ENCODE measurements at places on chromosomes 6 and 20.

DNA sequence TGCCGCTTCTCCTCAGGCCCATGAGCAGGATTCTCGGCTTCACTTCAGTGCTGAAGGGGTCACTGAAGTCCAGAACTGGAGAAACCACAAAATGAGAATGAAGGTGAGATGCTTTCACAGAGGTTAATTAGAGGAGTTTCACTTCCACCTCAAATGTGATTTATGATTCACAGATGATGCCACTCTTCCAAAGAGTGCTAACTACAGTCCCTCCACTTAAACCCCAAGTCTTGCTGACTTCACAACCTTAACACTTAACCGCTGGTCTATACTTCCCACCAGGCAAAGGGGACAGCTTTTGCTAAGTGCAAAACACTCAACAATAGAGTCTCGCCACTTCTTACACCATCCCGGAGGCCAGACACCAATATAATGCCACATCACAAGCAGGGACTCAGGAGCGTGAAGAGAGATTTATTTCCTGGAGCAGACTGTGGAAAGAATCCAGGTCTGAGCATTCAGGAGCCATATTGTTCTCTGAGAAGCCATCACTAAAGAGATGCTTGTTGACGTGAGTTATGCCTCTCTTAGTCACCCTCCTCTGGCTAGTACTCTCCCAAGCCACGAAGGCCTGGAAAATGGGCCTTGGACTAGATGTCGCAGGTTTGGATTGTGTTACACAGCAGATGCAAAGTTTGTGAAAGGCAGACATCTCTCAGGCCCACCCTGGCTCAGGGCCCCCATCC, 24.4 kb downstream of the RRAGD start:
- no peak for DNase-seq

- no peak for DNase-seq
These were observed 15.7 kb upstream of the DNAAF9 start for GRCh38 chr20:3423126-3423525.

GRCh38 chr6:8000188-8000596, 64.0 kb downstream of the BLOC1S5 start:
- no peak for DNase-seq

DNA sequence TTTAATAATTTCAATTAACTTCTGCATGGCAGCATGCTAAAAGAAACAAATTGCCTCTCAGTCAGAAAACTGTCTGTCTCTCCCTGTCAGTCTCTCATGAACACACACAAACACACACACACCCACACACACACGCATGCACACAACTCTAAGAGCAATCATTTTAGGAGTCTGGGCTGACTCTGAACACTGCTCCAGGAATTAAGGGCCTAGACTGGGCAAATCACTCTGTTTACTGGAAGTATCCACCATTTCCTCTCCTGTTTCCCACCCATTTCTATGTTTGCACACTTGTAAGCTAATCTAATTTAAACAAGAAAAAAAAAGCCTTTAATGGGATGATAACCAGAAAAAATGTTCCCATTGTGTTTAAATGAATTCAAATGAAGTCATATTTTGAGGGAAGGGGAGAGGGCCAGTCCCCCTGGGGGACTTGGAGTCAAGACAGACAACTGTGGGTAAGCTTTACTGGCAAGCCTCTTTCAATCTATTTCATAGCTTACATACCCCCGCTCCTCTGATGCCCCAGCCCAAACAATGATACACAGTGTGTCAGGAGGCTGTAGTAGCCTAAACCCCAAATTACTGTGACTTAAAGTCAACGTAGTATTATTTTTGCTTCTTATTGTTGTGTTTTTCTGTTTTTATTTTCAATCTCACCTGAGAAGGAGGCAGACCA, 447.8 kb upstream of the FLRT3 start:
- DNase-seq, result no peak

DNA sequence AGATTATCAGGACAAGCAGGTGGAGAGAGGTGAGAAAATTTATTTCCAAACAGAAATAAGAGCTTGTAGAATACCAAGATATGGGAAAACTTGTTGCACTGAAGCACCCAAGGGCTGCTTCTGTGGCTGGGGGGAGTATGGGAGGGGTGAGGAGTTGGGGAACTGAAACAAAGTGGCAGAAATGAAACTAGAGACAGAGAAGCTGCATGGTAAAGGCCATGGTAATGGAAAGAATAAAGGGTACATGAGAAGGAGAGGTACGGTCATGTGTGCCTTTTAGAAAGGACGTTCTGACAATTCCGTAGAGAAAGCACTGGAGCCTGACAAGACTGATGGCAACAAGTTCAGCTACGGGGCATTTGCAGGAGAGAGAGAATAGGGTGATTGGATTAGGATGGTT, 51.6 kb upstream of the RIN2 start:
- DNase-seq, result no peak

- no peak for DNase-seq
These were observed 57.2 kb downstream of the CEP43 start for GRCh38 chr6:167056370-167056769.

GRCh38 chr6:83872386-83873118, 13.1 kb downstream of the CYB5R4 start:
- no peak for DNase-seq

DNA sequence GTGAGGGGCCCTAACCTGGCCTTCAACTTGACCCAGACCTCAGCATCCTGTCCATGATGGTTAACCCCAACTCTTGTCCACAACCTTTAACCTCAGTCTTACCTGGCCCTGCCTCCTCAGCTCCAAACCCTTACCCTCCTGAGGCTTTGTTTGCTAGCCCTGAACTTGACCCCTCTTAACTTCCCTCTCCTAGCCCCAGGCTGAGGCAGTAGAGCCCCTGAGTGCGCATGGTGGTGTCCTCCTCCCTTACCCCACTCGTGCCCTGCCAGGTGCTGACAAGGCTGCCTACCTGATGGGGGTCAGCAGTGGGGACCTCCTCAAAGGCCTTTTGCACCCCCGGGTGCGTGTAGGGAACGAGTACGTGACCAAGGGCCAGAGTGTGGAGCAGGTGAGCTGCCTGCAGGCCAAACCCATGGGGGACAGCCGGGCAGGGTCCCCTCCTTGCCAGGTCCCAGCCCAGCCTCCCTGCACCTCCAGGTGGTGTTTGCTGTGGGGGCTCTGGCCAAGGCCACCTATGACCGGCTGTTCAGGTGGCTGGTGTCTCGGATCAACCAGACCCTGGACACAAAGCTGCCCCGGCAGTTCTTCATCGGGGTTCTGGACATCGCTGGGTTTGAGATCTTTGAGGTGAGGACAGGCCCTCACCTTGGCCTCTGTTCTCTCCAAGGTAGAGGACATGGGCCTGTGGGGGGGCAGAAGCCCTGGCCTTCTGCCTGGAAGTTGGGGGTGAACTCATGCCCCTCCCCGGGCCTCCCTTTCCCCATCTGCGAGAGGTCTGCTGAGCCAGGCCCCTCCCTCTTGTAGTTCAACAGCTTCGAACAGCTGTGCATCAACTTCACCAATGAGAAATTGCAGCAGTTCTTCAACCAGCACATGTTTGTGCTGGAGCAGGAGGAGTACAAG, 31.9 kb downstream of the MYH7B start:
- DNase-seq, result no peak

DNA sequence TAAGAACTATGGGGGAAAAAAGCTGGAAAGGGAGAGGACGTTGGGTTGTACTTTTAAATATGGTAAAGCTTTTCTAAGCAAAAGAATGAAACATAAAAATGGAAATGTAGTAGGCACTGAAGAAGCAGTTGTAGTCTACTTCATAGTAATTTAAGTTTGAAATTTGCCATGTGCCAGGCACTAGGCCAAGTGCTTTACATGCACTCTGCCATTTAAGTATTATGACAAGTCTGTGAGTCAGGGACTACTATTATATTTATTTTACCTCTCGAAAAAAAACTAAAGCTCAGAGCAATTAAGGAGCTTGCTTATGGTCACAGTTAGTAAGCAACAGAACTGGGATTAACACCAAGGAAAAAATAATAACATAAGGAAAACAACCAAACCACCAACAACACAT, 257.8 kb downstream of the GMDS start:
- no peak for DNase-seq

DNA sequence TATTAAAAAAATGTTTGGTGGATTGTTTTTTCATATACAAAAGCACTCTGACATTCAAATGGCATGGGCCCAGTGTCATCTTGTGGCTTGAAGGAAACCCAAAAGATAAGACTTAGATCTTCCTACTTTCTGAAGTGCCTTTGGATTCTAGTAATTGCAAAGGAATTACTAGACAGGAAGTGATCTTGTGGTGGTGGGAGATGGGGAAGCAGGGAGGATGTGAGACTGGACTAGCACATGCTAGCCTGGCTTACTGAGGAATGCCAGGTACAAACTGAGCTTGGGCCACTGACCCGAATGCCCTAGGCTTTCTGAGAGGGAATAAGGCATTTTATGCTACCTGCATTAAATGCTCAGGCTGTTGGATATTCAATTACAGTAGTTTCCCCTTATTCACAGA, 59.0 kb downstream of the AFG1L start:
- DNase-seq, result no peak

- DNase-seq, result no peak
These were observed 94.4 kb upstream of the ZNF217 start for GRCh38 chr20:53688085-53688484.

DNA sequence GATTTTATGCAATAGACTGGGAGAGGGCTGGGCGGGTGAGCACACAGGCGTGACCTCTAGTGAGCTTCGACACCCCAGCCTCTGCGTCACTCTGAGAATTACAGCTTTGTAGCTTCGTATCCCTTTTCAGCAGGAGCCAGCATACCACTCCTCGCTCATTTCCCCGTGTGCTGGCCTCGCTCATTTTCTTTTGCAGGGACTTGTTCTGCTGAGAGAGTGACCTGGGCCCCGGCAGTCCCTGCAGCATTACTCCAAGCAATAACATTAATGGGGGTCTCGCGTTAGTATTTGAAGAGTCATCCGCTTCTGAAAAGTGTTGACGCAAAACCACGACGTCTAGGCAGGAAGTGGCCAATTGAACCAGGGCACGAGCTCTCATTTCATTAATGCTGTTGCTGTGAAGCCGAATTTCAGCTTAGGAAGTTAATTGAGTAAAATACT, 193.7 kb downstream of the QKI start:
- DNase-seq, result no peak

DNA sequence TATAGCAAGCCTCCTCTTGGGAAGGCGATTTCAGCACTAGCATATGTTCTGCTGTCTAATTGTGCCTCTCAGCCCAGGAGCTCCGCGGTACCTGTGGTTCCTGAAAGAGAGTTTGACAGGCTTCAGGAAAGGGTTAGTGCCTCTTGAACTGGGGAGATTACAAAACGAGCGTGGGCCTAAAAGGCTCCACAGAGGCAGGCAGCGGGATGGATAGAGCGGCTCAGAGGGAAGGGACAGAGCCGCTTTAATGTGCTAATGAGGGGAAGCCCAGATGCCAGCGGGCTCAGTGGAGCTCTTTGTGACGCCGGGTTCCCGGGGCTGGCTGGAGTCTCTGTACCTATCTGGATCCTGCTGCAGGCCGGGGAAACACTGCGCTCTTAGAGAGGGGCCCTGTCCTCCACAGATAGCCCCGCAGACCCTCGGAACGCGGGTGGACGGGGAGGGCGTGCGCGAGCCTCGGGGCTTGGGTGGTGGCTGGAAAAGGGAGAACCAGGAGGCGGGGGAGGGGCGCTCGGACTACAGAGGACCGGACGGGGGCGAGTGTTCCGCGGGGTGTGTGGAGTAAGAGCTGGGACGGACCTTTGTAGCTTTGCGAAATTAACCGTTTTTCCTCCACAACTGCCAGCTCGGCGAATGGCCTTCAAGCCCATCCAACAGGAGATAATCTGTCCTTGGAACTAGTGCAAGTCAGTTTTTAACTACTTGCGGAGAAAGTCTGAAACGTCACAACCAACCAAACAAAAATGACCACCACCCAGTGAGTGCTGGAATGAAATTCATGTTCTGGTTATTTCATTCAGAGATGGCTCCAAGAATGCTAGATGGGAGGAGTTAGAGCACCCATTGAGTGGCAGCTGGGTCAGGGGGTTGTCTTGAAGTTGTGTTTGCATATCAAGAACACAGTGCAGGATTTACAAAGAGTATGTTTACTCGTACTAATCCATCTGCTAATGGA, 13.0 kb downstream of the SLC35F1 start:
- no peak for DNase-seq

DNA sequence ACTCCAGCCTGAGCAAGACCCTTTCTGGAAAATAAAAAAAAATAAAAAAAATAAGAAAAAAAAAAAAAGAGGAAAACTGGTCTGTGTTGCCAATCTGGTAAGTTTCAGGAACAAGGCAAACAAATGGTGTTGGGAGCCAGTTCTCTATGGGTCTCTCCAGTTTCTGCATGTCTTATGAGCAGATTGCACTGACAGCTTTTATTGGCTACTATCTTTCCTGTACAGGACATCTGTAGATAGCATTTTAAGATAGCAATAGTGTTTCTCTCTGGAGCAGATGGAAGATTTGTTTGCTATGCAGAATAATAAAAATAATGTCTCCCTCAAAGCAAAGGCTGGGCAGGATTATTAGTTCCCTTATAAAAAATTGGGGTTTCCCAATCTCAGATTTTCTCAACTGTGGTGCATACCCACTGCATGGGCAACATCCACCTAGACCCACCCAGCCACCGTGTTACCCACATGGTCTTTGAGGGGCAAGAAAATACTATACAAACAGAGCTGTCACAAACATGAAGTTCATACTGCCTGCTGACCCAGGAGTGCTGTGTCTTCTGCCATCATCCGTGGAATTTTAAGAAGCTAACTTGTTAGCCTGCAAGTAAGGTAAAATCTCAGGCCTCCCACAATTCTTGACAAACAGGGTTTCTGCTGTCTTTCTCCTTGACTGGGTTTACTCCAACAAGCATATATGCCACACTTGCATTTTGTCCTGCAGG, 9.5 kb downstream of the GMDS start:
- DNase-seq, result no peak

GRCh38 chr20:23180451-23180921, 94.4 kb upstream of the CD93 start:
- DNase-seq, result no peak

GRCh38 chr6:151119823-151120524, 119.8 kb upstream of the AKAP12 start:
- DNase-seq, result no peak

GRCh38 chr6:154868143-154868594, 126.9 kb upstream of the TIAM2 start:
- DNase-seq, result no peak

- DNase-seq, result no peak
These were observed 6.6 kb upstream of the KIF13A start for GRCh38 chr6:17994019-17994418.

GRCh38 chr6:14930366-14930989, 315.4 kb upstream of the JARID2 start:
- DNase-seq, result no peak

GRCh38 chr6:112286010-112286409, 31.6 kb upstream of the LAMA4 start:
- no peak for DNase-seq

DNA sequence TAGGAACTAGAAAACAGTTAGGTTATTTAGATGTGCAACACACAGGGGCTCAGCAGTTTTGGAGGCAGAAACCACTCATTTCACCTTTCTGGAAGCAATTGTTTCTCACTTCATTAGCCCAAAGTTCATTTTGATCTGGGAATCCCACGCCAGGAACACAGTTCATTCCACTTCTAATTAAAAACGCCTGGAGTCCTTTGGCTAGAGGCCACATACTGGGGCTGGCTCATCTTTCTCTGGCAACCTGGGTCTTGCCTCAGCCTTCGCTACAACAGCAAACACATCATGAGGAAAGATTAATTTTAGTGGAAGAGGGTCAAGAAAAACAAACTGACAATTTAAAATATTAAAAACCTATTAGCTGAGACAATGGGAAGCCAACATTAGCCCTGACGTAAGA, 69.7 kb downstream of the RFPL4B start:
- no peak for DNase-seq

Data from cerebellar nuclear complex (tissue), 1 donor.